ENCODE measurements at places on chromosomes 4 and X.

DNA sequence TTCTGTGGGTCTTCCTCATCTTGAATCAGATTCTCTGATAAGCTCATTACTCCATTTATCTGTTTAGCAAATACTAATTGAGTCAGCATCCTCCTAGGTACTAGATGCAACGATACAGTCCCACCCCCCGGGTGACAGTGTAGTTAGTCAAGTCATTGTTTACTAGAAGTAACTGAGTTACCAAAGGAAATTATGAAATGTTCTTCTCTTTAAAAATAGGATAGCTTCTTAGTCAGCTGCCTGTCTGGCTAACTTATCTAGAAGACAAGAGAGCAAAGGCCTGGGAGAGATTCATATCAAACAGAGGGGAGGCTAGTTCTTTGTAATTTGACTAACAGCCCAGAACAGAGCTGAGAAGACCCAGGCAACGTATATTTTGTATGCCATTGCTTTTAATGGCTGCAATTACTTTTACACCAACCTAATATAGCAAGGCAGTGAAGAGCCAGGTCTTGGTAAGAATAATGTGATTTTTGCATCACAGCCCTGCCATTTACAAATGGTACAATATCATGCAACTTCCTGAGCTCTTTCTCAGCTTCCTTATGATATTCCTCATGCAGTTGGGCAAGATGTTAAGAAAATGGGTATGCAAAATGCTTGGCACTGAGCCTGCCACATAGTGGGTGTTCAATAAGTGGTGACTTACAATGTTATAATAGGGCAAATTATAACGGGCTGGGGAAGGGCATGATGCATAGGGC, 149.9 kb downstream of the CHIC2 start:
- DNase-seq = peak; percentile 32

- DNase-seq = no peak
Measured at GRCh38 chr4:89142691-89143669, 31.6 kb downstream of the TIGD2 start.

DNA sequence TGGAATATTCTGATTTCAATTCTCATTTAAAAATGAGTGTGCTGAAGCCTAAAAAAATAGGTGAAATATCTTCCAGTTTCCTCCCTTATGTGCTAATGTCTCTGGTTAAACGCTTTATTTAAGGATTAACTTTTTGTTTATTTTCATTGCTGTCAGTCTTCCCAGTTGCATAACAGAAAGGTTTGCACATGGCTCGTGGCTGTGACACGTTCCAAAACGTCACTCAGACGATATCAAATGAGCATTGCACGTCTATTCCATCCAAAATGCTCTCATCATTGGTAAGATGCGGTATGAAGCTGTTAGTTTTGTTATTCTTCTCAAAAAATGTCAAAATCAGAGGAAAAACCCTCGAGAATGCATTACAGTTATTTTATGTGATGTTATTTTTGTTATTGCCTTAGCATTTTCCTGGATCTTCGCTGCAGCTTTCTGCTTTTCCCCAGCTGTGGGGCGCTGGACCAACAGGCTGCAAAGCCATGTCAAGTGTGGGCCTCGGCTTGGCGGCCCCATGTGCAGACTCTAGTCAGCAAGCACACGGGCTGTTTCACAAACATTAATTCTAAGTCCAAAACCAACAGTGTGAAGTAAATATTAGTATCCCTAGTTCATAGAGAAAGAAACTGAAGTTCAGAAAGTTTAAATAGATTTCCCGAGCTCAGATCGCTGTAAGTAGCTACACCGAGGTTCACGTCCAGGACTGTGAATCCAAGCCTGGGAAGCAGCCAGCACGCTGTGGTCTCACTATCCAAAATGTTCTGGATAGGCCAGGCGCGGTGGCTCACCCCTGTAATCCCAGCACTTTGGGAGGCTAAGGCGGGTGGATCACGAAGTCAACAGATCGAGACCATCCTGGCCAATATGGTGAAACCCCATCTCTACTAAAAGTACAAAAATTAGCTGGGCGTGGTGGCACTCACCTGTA, 793.4 kb upstream of the FRG1 start:
- no peak for DNase-seq

DNA sequence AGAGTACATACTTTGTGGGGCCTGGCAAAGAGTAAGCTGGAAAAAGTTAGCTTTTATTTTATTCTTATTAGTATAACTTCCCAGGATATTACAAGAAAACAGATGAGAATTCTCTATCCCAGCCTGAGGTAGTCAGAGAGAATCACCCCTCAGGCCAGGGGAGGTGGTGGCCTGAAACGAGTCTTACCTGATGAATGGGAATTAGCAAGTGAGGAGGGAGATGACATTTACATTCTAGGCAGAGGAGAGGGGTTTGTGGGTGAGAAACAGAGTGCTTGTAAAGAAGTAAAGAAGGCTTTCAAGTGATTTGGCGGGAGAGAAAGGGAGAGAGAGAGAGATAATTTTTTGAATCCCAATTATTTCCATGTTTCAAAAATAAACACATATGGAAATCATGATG, 39.3 kb upstream of the PDK3 start:
- DNase-seq = no peak

GRCh38 chr4:56389558-56389957, 2.3 kb upstream of the AASDH start:
- DNase-seq = no peak

GRCh38 chr4:2334826-2335728, 73.2 kb upstream of the MXD4 start:
- no peak for DNase-seq

GRCh38 chrX:70096052-70096451, 33.8 kb downstream of the OTUD6A start:
- DNase-seq = no peak

DNA sequence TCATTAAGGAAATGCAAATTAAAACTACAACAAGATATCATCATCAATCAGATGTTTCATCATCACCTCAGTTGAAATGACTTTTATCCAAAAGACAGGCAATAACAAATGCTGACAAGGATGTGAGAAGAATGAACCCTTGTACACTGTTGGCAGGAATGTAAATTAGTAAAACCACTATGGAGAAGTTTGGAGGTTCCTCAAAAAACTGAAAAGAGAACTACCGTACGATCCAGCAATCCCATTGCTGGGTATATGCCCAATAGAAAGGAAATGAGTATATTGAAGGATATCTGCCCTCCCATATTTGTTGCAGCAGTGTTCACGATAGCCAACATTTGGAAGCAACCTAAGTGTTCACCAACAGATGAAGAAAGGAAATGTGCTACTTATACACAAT, 50.6 kb upstream of the STARD8 start:
- DNase-seq = no peak

- DNase-seq = no peak
Measured at GRCh38 chrX:38087594-38087993, 81.2 kb downstream of the SYTL5 start.

- DNase-seq = no peak
Measured at GRCh38 chr4:108110450-108110849, 58.3 kb downstream of the LEF1 start.

GRCh38 chr4:140976768-140977167, 156.5 kb downstream of the RNF150 start:
- DNase-seq = no peak

- no peak for DNase-seq
Measured at GRCh38 chr4:153260132-153260531, 55.9 kb downstream of the TRIM2 start.

- DNase-seq = no peak
Measured at GRCh38 chr4:41507291-41507947, 30.5 kb upstream of the LIMCH1 start.

GRCh38 chr4:122797405-122798094, 29.1 kb upstream of the FGF2 start:
- no peak for DNase-seq

- no peak for DNase-seq
Measured at GRCh38 chr4:31237233-31237632, 517.1 kb downstream of the PCDH7 start.

GRCh38 chr4:121041307-121042090, 30.8 kb downstream of the NDNF start:
- DNase-seq = no peak

GRCh38 chrX:75596178-75596577, 73.3 kb upstream of the ZDHHC15 start:
- no peak for DNase-seq

GRCh38 chr4:164467493-164467892, 286.4 kb upstream of the SMIM31 start:
- no peak for DNase-seq

DNA sequence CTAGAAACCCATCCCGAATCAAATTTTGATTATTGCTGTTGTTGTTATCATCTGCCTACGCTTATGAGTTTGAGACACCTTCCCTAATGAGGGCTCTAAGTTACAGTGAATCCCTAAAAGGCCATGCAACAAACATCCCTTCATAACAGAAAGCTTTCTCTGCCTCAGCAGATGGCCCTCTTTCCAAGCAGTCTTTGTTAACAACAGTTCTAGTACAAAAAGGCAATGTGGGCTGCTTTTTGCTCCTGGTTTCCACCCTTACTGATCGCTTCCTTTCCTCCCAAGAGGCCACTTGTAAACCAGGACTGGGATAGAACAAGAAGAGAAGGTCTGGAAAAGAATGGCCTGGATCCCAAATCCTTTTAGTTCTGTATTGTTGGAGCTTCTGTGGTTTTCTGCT, 24.2 kb downstream of the GPC4 start:
- no peak for DNase-seq

- no peak for DNase-seq
Measured at GRCh38 chrX:48498374-48498809, 10.4 kb upstream of the PORCN start.

- DNase-seq = no peak
Measured at GRCh38 chr4:134622199-134622598, 420.6 kb upstream of the PABPC4L start.

DNA sequence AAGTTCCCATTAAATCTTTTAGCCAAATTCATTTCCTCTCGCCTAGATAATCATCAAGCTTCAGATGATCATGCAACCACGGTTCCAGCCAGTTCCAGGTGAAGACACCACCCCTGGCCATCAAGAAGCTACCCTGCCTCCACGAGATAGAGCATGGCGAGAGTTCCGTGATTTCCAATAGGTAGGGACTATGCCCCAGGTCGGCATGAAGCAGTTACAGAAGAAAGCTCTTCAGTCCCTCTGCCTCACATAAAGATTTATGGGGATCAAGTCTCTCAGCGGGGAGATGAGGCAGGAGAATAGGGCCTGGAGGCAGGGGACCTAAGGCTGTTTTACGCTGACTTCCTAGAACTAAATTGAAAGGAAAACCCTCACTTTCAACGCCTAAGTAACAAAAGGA, 183.9 kb downstream of the OR13H1 start:
- DNase-seq = no peak

- DNase-seq = no peak
Measured at GRCh38 chr4:137677863-137678262, 145.6 kb upstream of the PCDH18 start.

DNA sequence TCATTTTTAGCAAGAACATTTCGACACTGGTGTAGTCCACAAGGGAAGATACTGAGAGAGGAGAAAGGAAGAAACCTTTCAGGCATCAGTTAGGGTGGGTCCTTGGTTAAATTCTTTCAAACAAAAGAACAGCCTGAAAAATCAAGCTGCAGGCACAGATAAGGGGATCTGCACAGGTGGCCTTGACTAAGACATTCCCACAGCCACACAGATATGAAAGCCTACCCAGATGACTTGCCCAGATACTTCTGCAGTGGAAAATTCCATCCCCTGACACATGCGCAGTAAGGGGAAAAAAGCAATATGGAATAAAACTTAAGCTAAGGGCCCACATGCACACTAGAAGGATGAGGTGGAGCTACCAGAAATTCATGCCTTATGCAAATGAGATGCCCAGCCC, 8.9 kb upstream of the TMEM165 start:
- no peak for DNase-seq

- no peak for DNase-seq
Measured at GRCh38 chr4:147968641-147969040, 236.8 kb downstream of the ARHGAP10 start.

- DNase-seq = no peak
Measured at GRCh38 chr4:102774254-102774653, 13.5 kb upstream of the MANBA start.

GRCh38 chrX:24465532-24465865, 413 bp downstream of the PDK3 start:
- no peak for DNase-seq

- DNase-seq = no peak
Measured at GRCh38 chrX:112947981-112948615, 107.5 kb upstream of the AMOT start.

- DNase-seq = no peak
Measured at GRCh38 chr4:151629097-151629783, 131.6 kb downstream of the GATB start.

DNA sequence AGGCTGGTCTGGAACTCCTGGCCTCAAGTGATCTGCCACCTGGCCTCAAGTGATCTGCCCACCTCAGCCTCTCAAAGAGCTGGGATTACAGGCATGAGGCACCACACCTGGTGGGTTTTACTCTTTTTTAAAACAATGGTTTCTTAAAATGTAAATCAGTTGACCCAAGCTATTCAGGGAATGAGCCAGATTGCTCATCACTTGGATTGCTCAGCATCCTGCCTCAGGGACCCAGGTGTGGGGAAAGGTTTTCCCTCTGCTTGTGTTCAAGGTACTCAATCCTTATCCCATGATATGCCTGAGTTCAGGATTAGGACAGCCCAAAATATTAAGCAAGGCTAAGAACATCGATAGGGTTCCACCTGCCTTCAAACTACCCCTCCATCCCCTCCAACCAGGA, 67.4 kb downstream of the CHRNA9 start:
- DNase-seq = no peak

All from stimulated activated CD8-positive, alpha-beta memory T cell treated with anti-CD3 and anti-CD28 coated beads, Interleukin-2, amount 100 ng/mL, for 48 hours (primary cell).